ENCODE measurements at places on chromosomes 4 and X. TPM values are rescaled to one million over a fixed set of nuclear protein-coding genes. Genes with fewer than 3 reads are reported as not detected.

GRCh38 chrX:41981481-41982013 lies 58.2 kb upstream of the CASK start:
- H3K27ac ChIP-seq, result no peak overlapping the region
- H3K36me3 ChIP-seq, result no peaks in the 10 kb centered on the region
- H3K4me1 ChIP-seq, result no peaks in the 10 kb centered on the region
- H3K27me3 ChIP-seq, result no peaks in the 10 kb centered on the region
- DNase-seq, result no peak
- no peak overlapping the region for H3K4me3 ChIP-seq

The NMU gene
- total RNA-seq, result not detected

The OPRPN gene
- not detected for total RNA-seq

DNA sequence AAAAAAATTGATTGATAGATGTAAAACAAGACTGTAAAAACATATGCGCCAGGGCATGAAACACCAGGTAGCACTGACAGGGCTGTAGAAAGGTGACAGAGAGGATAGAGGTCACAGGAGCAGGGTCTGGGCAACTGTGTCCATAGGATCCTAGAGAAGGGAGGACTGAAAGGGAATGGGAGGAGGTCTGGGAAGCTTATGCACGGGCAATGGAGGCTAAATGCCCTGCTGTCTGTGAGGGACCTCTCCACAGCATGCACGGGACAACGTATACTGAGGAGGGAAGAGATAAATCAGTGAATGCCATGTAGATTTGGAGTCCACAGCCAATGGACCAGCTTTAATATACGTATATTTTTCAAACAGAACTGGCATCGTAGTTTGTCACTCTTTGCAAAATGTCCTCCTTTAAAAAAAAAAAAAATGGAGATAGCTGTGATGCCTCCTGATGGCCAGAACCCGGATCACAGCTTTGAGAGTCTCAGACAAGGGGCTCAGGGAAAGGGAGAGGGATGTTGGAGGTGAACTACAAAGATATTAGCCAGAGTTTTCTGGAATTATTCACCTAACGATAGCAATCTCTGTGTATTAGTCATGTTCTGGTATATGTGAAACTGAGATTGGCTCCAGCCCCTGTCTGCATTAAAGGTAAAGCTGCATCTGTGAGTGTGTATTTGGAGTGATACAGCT lies 16.0 kb downstream of the RAB40A start:
- no peaks in the 10 kb centered on the region for H3K36me3 ChIP-seq
- no peaks in the 10 kb centered on the region for H3K27me3 ChIP-seq
- H3K27ac ChIP-seq, result no peak overlapping the region
- no peaks in the 10 kb centered on the region for H3K4me1 ChIP-seq
- DNase-seq, result no peak
- H3K4me3 ChIP-seq, result no peak overlapping the region

GRCh38 chr4:79576429-79576753 lies 168.4 kb upstream of the GK2 start:
- H3K4me3 ChIP-seq, result no peak overlapping the region
- no peaks in the 10 kb centered on the region for H3K27me3 ChIP-seq
- H3K27ac ChIP-seq, result no peak overlapping the region
- DNase-seq, result no peak
- no peaks in the 10 kb centered on the region for H3K36me3 ChIP-seq
- no peaks in the 10 kb centered on the region for H3K4me1 ChIP-seq

- no peak overlapping the region for H3K27ac ChIP-seq
- no peaks in the 10 kb centered on the region for H3K4me1 ChIP-seq
- H3K27me3 ChIP-seq, result no peaks in the 10 kb centered on the region
- DNase-seq, result no peak
- no peaks in the 10 kb centered on the region for H3K36me3 ChIP-seq
These were observed 14.8 kb downstream of the CXCL3 start for GRCh38 chr4:74023709-74024108.

GRCh38 chr4:2436301-2436700 lies 17.5 kb downstream of the CFAP99 start:
- no peak for DNase-seq
- H3K36me3 ChIP-seq, result no peaks in the 10 kb centered on the region
- H3K27ac ChIP-seq, result no peak overlapping the region
- no peak overlapping the region for H3K4me3 ChIP-seq

GRCh38 chr4:100880011-100880410 lies 362.2 kb upstream of the EMCN start:
- H3K27ac ChIP-seq, result no peak overlapping the region
- no peak overlapping the region for H3K4me3 ChIP-seq
- no peak for DNase-seq
- no peaks in the 10 kb centered on the region for H3K27me3 ChIP-seq

DNA sequence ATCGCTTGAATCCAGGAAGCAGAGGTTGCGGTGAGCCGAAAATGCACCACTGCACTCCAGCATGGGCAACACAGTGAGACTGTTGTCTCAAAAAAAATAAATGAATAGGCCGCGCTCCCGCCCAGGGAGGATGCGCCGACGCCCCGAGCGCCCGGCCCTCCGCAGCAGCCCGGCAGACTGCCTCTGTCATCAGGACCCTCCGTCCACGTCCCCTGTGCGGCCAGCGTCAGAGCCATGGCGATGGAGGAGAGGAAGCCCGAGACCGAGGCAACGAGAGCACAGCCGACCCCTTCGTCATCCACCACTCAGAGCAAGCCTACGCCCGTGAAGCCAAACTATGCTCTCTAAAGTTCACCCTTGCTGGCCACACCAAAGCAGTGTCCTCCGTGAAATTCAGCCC lies 21.4 kb downstream of the LIAS start:
- no peak overlapping the region for H3K27ac ChIP-seq
- H3K36me3 ChIP-seq, result no peaks in the 10 kb centered on the region
- DNase-seq, result no peak
- no peaks in the 10 kb centered on the region for H3K27me3 ChIP-seq

The APELA gene
- 24.9 TPM for total RNA-seq

The TLR2 gene
- total RNA-seq, result not detected

- DNase-seq, result no peak
- peaks cover 40% of the 10 kb centered on the region for H3K4me1 ChIP-seq
- H3K4me3 ChIP-seq, result no peak overlapping the region
- no peaks in the 10 kb centered on the region for H3K27me3 ChIP-seq
These were observed 70.5 kb downstream of the SEL1L3 start for GRCh38 chr4:25792200-25792791.

The HPGD gene
- 6.4 TPM for total RNA-seq

The ACE2 gene
- not detected for total RNA-seq

GRCh38 chrX:19535476-19535875 lies 20.2 kb upstream of the MAP3K15 start:
- no peaks in the 10 kb centered on the region for H3K4me1 ChIP-seq
- no peak for DNase-seq
- no peak overlapping the region for H3K27ac ChIP-seq
- H3K27me3 ChIP-seq, result no peaks in the 10 kb centered on the region

GRCh38 chr4:65968831-65969558 lies 298.7 kb upstream of the EPHA5 start:
- H3K27me3 ChIP-seq, result no peaks in the 10 kb centered on the region
- DNase-seq, result no peak
- H3K36me3 ChIP-seq, result no peaks in the 10 kb centered on the region
- no peaks in the 10 kb centered on the region for H3K4me1 ChIP-seq

DNA sequence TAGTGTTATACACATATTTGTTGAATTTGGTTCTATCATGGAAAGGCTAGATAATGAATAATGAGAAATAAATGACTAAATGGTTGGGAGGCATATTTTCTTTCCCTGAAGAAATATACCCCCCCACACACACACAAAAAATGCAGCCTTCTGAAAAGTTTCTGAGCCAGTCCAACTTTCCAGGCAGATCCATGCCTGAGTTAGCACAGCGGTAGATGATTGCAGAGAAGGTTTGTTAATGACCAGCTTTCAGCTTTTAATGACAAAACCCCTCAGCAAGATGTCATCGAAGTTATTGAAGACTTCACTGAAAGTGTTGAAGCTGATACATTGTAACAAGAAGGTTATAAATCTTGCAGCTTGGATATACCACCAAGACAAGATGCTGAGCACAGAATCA lies 61.4 kb downstream of the GBA3 start:
- DNase-seq, result no peak
- no peak overlapping the region for H3K4me3 ChIP-seq
- no peak overlapping the region for H3K27ac ChIP-seq
- H3K27me3 ChIP-seq, result no peaks in the 10 kb centered on the region
- no peaks in the 10 kb centered on the region for H3K36me3 ChIP-seq

DNA sequence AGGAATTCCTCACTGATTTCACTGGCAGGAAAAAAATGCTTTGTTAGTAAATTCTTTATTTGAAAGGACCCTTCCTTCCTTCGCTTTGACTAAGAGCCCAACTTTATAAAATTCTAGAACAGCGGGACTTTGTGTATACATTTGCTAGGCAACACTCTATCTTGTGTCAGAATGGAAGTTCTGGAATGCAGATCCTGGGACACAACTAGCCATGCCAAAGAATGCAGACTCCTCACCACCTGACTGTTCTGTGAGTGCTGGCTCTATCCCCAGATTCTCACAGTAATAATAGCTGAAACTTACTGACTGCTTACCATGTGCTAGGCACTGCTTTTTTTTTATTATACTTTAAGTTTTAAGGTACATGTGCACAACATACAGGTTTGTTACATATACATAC lies 73.3 kb upstream of the ZDHHC15 start:
- no peak overlapping the region for H3K4me3 ChIP-seq
- no peak for DNase-seq
- no peak overlapping the region for H3K27ac ChIP-seq
- no peaks in the 10 kb centered on the region for H3K27me3 ChIP-seq
- H3K36me3 ChIP-seq, result no peaks in the 10 kb centered on the region

- H3K36me3 ChIP-seq, result no peaks in the 10 kb centered on the region
- H3K4me1 ChIP-seq, result peaks cover 4% of the 10 kb centered on the region
- H3K4me3 ChIP-seq, result no peak overlapping the region
- no peaks in the 10 kb centered on the region for H3K27me3 ChIP-seq
- no peak for DNase-seq
- no peak overlapping the region for H3K27ac ChIP-seq
These were observed 5.0 kb downstream of the HPSE start for GRCh38 chr4:83329521-83330110.

All from SJSA1 (cell line).